MG63 (cell line): ENCODE measurements at places on chromosomes 4 and X. TPM values are rescaled to one million over a fixed set of nuclear protein-coding genes. Genes with fewer than 3 reads are reported as not detected.

- DNase-seq = no peak
Measured at GRCh38 chr4:16116019-16116418, 32.2 kb upstream of the PROM1 start.

GRCh38 chr4:109730619-109731545 is 1.0 kb upstream of the PLA2G12A start:
- DNase-seq = no peak

DNA sequence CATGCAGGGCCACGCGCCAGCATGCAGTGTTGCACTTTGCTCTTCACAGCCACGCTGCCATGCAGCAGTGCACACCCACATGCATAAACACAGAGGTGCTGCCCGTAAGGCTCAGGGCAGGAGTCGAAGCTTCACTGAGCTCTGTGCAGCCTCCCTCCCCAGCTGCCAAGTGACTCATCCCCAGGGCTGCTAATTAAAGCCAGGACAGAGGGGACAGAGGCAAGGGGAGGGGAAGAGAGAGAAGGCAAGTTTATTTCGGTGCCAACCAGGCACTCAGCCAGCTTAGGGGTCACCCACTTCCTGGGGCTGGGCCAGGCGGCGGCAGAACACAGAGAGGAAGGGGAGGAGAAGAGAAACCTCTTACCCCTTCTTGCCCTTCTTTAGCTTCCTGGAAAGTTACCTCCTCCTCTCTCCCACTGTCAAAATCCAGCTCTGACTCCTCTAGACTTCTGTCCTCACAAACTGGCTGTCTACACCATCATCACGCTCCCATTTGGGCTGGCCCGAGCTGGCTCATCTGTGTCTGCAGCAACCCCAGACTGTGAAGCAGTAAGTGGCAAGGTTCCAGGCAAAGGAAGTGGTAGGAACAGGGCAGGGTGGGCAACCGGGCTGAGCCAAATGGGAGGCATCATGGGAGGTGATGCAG is 6.2 kb upstream of the IQSEC2 start:
- peak; percentile 82 for DNase-seq

DNA sequence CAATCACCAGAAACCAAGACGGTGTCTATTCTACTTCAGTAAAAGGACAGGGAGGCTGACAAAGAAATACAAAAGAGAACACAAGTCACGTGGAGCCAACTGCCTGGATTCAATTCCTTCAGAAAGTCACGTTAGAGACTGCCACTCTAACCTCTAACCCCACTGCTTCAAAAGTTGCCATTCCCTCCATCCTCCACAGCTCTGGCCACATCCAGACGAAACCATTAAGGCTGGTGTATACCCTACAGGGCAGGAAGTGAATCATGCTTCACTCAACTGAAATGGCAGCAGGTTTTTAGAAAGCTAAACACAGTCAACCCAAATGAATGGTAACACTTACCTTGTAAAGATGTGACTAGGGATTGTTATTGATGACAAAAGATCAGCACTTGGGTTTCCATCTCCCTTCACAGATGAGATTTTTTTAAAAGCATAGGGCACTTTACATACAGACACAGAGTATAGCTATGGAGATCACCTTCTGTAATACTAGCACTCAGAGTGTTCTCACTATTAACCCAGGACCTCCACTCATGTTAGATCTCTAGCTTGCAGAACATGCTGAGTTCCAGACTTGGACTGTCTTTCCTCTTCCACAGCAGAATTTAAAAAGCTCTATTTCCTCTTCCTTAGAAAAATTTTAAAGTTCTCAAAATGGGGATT is 37.4 kb downstream of the MAML3 start:
- no peak for DNase-seq

GRCh38 chr4:120096508-120097297 is 30.1 kb upstream of the MAD2L1 start:
- DNase-seq = no peak

DNA sequence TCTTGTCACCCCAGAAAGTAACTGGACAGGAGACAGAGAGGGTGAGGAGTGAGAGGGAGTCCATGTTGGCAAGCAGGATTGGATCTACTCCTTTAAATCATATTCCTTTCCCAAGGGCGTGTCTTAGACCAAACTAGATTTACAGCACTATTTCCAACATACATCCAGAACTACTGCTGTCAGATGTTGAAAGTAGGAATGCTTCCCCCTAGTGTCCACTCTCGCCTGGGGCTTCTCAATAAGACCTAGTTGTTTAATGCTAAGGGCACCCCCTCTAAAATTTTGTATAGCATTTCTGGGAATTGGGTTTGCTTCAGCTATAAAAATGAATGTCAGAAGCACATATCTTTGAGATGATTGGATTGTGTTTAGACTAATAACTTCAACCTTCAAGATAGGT is 13.3 kb downstream of the OFD1 start:
- peak; percentile 27 for DNase-seq

- no peak for DNase-seq
Measured at GRCh38 chrX:50762578-50762977, 51.4 kb downstream of the SHROOM4 start.

DNA sequence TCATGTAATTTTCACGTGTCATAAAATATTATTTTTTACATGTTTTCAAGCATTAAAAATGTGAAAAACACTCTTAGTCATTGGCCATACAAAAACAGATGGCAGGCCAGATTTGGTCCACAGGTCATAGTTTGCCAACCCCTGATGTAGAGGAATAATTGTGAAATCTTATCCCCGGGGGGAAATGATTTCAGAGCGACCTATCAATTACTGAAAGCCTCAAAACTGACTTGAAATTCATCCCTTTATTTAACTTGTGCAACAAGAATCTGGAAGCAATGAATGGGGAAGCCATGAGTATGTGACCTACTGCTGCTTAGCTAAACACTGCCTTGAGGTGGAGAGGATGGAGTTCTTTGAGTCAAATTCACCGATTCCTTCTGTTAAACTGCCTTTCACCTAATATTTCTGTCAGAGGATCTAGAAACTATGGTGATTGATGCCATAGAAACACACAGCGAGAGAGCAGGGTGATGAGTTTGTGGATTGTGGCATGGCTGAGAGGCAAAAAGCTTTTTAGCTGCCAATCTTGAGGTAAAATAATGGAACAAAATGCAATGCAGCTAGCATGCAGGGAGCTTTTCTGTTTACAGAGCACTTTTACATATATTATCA is 30.3 kb upstream of the BRS3 start:
- DNase-seq = no peak

- no peak for DNase-seq
Measured at GRCh38 chrX:56798339-56798711, 69.3 kb downstream of the NBDY start.

DNA sequence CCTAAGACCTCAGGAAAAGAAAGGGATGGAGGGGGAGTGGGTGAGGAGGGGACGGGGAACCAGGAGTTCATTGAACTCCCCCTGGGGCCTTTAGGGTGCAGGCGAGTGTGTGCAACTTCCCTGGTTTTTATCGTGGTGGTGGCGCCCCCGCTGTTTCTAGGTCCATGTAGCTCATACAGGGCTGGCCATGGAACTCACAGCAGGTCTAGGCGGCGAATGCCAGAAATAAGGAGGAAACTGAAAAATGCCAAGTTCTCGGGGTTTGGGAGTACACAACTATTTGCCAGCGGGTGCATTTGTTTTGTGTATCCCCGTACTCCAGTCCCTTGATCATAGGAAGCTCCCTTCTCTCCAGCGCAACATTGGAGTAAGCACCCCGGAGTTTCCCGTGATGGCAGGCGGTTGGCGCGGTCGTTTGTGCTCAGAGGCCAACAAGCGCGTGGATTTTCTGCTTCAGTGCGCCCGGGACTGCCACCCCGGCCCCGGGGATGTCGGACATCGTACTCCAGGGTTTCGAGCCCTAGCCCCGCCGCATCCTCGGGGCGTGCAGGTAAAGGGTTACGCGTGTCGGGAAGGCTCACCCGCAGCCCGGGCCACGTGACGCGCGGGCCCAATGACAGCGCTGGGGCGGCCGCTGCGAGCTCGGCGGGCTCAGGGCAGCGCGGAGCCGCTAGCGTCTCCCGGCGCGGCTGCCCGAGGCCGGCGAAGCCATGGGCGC is 208.9 kb downstream of the NWD2 start:
- peak; percentile 17 for DNase-seq

- no peak for DNase-seq
Measured at GRCh38 chr4:8040607-8041006, 100.9 kb upstream of the AFAP1 start.

- DNase-seq = no peak
Measured at GRCh38 chr4:16027114-16027513, 56.7 kb downstream of the PROM1 start.

DNA sequence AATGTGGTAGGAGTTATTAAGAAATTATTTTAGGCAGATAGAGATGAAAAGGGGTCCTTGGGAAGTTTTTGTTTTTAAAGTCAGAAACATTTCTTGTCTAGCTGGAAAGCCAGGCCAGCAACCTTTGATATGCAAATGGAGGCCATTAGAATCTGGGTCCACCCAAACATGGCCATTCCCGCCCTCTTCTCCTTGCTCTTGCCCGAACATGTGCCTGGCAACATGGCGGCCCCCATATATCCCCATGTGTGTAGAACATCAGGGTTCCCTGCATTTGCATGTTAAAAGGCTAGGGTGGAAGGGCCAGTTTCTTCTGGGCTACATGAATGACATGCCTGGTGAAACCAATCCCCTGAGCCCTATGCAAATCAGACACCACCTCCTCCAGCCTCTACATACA is 80.7 kb upstream of the PLAC8 start:
- DNase-seq = no peak

GRCh38 chrX:10516781-10517322 is 103.5 kb downstream of the MID1 start:
- DNase-seq = no peak

Gene MAGEA11
- not detected in 2 replicates for total RNA-seq

Gene RENBP
- not detected in 2 replicates for total RNA-seq

Gene TGIF2LX
- total RNA-seq = not detected in 2 replicates
